ENCODE measurements at places on chromosomes 6 and 20.

DNA sequence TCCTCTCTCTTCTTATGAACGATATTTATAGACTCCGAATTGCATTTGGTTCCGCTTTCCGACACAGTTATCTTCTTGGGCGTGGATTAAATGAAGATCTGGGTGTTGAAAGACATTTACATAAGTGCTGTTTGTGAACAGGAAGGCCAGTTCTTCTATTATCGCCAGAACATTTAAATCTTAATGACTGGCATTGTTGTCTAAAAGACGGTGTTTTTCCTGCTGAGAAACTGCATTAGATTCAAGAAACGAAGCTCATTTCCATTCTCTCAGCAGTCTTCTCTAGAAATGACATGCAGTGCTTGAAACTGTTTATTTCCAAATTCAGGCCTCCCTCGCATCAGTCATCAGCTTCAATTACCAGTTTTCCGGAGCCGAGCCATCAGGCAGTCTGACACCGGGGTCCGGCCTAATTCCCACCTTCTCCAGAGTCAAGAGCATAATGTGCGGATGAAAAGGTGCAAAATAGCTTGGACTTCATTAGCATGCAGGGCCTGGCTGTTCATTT lies 16.0 kb downstream of the LINC00237 start:
- DNase-seq, result peak; percentile 16

GRCh38 chr20:62487118-62487517 lies 11.3 kb upstream of the GATA5 start:
- DNase-seq, result no peak

DNA sequence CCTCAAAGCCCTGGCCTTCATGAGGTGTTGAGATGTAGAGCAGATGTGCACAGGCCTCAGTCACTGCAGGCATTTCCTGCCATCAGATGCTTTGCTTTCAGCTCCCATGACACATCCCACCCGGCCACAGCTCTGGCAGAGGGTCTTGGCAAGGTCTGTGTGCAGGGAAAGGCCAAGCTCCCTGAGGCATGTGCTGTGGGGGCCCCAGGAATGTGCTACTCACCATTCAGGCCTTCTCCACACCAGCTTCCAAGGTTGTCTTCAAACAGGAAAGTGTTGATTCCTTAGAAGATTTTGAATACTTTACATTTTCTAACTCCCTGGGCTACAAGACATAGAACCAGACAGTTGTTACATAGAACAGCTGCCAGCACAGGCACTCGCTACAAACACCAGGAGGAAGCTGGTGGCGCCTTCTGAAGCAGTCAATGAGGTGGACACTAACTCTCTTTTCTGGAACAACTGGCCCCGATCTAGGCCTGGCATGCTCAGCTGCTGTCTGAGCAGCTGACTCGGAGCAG lies 27.8 kb downstream of the CASS4 start:
- DNase-seq, result no peak

GRCh38 chr20:1185316-1185741 lies 548 bp upstream of the TMEM74B start:
- peak; percentile 21 for DNase-seq

- DNase-seq, result no peak
These were observed 199.5 kb upstream of the ASCC3 start for GRCh38 chr6:101080597-101080996.

- no peak for DNase-seq
These were observed 130.2 kb upstream of the HDDC2 start for GRCh38 chr6:125431971-125432370.

DNA sequence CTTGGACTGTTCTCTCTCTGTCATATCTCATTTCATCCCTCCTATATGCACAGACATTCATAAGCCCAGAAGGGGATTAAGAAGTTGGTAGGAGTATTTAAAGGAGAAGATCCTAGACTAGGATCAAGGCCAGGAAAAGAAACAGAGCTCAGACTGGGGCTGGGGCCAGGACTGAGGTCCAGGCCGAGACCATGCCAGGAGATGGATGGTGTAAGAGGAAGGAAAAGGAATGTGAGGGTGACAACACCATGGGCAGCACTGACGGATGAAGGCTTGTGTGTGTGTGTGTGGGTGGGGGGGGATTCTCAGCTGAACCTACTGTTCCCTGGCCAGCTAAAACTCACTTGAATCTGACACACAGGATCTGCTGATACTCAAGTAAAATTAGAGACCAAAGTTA lies 182.1 kb downstream of the KIF6 start:
- no peak for DNase-seq

- DNase-seq, result no peak
These were observed 193.0 kb downstream of the BTBD3 start for GRCh38 chr20:12110711-12111110.

- peak; percentile 30 for DNase-seq
These were observed 31.8 kb downstream of the GFOD1 start for GRCh38 chr6:13455552-13455966.

- DNase-seq, result no peak
These were observed 93.5 kb downstream of the RPS12 start for GRCh38 chr6:132907914-132908313.

- no peak for DNase-seq
These were observed 76.6 kb upstream of the HSF2 start for GRCh38 chr6:122322824-122323223.

DNA sequence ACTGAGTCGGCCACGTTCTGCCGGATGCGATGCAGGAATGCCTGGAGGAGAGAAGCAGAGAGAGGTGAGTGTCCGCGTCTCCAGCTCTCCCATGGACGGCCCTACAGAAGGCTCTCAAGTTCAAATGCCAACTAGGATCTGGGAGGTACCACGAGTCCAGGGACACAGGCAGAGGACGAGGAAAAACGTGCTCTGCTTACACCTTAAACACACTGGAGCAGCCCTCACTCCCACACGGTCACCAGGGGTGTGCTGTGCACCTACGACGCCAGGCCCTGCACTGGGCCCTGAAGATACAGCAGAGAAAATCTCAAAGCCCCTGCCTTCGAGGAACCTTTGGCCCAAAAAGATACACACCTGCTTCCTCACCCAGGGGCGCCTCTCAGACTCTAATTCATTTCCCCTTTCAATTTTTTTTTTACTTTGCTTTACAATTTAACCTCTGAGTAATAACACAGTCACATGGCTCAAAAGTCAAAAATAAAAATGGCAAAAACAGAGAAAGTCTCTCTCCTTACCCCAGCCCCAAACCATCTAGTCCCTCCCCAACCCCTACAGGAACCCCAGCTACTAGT lies 79.9 kb downstream of the PREX1 start:
- peak; percentile 51 for DNase-seq

- DNase-seq, result peak; percentile 18
These were observed 1.1 kb downstream of the AIG1 start for GRCh38 chr6:143061597-143062385.

DNA sequence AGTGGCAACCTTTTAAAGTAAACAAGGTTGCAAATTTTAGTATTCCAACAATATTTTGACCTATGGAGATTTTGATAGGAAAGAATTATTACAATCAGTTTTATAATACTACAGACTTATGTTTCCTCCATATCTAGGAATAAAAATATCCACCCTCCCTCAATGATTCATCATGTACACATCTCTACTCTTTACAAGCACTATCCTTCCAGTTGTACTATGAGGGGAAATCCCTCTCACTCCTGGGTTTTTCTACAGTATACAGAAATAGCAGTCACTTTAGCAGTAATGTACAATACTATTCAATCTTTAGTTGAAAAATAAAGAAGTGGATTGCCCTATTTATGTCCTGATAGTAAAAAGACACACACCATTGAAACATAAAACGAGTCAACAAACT lies 46.3 kb upstream of the SCML4 start:
- DNase-seq, result no peak

DNA sequence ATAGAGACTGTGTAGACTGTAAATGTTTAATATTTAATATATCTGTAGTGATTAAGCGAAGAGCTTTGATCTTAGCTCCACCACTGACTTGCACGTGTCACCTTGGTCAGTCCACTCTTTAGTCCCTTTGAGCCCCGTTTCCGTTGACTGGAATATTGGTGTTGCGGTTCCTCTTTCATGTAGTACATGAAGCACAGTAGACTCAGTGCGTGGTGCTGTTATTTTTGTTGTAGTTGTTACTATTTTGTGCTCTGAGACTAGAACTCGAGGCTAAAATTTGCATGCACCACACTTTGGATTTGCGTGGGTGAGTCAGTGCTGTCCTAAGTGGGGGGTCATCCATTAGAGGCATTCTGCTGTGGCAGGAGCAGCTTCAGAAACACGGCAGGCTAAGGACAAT lies 291.4 kb downstream of the QKI start:
- DNase-seq, result peak; percentile 40

DNA sequence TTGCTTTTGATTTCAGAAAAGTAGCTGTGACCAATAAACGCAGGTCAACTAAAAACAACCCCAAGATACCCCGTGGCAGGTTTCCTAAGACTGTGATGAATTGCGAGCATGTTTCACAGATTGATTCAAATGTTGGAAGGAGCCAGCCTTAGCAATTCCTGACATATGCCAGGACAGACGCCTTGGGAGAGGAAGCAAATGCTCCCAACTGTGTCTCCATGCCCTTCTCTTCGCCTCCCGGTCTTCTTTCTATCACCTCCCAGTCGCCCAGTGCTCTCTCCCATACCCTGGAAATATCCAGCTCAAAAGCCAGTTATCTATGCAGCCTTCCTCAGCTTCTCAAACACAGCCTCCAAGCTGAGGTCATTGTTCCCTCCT lies 32.0 kb downstream of the KIAA0319 start:
- no peak for DNase-seq

- no peak for DNase-seq
These were observed 269.5 kb upstream of the CITED2 start for GRCh38 chr6:139643986-139644385.

DNA sequence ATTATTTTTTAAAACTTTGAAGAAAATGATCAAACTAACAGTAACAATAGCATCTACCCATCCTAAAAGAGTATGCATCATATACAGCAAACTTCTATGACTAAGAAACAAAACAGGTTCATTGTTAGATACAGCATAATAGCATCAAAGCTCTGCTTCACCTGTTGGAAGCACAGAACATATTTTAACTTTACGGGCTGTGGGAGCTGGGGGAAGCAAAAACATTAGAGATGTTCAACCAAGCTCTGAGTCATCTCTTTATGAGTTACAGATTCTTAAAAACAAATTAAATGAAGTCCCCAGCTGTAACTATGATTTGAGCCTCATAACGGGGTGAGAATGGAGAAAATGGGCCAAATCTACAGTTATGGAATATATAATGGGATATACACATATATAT lies 63.4 kb downstream of the SYNE1 start:
- no peak for DNase-seq

DNA sequence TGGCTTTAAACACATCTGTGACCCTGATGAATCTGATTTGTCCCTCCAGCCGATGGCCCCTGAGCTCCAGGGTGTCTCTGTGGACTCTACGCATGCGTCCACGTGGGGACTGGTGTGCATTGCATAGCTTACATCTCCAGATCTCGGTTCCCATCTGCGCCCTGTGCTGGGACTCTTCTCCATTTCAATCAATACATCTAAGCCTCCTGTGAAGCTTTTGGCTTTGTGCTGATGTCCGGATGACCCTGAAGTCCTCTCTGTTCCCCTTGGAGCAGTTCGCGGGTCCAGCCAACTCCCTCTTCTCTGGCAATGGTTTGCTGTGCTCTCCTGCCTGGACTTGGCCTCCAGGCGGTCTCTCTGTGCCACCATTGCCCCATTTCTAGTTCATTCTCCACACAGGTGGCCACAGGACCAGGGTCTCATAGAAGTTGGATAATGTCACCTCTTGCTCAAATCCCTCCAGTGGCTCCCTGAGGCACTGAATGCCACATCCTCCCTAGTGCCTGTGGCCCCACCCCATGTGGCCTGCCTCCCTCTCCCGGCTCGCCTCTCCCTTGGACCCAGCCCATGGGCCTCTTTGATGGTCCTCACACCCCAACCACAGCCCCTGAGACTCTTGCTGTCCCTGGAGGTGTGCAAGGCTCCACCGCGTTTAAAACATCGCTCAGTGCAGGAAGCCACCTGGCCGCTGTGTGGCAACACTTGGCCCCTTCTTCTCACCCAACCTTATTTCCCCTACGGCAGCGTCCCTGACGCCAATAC lies 155.4 kb downstream of the SYCP2 start:
- DNase-seq, result no peak

- DNase-seq, result no peak
These were observed 42.3 kb downstream of the ASXL1 start for GRCh38 chr20:32400476-32400875.

GRCh38 chr20:10876558-10876957 lies 202.8 kb upstream of the JAG1 start:
- DNase-seq, result no peak

GRCh38 chr20:57774111-57774880 lies 64.5 kb upstream of the PMEPA1 start:
- DNase-seq, result no peak

DNA sequence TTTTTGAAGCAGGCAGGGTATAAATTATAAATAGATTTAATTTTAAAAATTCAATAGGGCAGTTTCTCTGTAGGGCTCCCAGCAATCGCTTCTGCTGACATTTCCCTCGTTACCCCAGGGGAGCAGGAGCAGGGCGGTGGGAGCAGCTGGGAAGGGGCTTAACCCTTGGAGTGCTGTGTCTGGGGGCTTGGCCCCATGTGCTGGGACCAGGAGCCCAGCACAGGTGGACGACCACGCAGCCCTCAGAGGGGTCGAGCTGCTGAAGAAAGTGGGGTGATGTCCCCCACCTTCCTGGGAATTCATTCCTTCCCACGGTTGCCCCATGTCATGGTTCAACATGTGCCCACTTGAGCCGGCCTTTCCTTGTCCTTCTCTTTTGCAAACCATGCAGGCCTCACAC lies 67.5 kb upstream of the STX16 start:
- DNase-seq, result no peak

DNA sequence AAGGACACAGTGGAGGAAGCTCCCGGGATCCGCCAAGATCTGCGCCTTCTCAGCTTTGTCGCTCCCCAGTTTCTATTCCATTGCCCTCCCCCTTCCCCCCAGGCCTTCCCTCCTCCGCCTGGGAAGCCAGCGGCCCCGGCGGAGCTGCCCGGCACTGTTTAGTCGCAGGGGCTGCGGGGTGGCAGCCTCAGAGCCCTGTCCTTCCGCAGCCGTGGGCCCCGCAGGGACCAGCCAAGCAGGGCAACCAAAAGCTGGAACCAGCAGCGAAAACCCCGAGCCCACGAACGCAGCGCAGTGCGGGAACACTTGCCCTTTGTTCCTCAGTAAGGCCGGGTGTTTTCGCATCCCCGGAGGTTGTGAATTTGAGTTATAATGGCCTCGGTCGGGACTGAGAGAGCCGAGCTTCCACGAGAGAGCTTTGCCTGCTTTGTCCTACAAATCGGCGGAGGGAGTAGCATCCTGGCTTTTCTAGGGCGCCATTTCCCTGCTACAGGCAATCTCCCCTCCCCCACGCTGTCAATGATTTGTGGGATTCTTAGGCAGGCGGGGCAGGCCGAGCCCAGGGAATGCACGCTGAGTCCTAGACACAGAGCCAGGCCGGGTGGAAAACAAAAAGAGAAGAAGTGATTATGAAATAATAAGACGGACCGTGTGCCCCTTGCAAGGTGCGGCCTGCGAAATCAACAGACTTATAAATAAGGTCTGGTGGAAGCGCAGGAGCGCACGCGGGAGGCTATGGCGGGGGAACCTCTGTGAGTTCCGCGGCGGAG lies 4.0 kb upstream of the TUBB2B start:
- no peak for DNase-seq

GRCh38 chr6:33104887-33105286 lies 29.1 kb downstream of the HLA-DPB1 start:
- DNase-seq, result no peak
